NCI-H1694 treated with DMSO at 0.1 percent for 48 hours (cell line): ENCODE measurements at places on chromosomes 5 and 9.

- no peak for DNase-seq
Observed at GRCh38 chr5:28710360-28710759, 1672.0 kb upstream of the CDH9 start.

GRCh38 chr5:106797996-106798395, 872.7 kb downstream of the EFNA5 start:
- no peak for DNase-seq

DNA sequence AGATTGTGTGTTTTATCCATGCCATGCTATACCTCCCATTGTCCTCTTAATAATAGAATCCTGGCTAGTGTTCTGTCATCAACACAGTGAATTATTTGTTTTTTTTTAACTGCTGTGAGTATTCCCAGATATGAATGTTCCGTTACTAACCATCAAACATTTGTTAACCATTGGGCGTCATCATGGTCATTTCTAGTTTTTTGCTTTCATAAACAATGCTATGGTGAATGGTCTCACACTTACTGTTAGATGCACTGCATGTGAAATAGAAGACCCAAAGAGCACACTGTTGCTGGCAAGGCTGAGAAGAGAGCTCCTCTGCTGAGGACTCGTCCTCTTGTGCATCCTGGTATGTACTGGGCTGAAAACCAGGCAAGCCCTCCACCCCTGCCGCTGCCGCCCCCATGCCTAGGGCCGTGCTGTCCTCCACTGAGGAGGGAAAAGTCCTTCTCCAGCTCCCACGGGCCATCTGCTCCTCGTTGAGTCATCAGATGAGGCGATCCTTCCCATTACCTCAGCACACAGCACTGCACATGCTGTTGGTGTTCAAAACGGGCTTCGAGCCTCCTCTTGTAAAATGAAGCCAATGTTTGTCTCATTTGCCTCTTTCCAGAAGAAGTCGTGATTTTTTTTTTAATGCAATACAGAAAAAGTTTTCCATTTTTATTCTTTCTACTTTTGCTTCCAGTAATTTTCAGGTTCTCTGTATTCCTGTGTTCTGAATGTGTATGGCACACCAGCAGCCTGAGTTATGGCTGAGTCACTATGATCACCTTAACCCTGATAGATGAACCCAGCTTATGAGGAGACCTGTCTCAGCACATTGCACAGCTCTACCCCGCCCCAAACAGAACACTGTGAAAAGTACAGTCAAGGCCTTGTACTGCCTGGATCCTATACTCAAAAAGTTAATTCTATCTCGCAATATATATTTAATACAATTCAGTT, 219.0 kb downstream of the AOPEP start:
- peak; percentile 37 for DNase-seq

DNA sequence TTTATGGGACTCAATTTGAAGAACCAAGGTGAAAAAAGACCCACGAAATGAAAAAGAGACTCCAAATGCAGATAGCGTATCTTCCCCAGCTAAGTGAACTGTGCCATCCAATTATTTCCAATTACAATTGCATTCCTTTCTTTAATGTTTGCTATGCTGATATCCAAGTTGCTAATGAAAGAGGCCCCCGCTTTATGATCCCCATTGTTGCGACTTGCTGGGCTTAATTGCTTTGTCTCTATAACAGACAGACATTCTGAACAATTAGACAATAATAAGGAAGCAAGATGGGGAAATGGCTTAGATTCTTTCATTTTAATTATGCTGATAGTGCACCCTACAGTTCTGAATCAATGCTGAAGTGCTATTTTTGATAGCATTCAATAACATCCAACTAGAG, 354.3 kb downstream of the KIF4B start:
- no peak for DNase-seq

DNA sequence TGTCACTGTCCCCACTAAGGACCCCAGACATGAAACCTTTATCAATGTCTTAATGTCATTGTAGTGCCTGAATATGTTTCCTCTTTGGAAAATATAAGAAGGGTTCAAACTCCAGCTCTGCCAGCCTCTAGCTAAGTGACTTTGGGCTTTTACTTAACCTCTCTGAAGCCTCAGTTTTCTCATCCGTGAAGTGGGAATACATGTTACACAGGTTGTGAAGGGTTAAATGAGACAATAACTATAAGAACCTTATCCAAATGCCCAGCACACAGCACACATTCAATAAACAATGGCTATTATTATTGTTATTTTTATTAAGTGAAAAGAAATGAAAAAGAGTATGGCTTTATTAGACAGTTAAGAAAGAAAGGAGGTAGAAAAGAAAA, 15.7 kb upstream of the IGFBPL1 start:
- no peak for DNase-seq

DNA sequence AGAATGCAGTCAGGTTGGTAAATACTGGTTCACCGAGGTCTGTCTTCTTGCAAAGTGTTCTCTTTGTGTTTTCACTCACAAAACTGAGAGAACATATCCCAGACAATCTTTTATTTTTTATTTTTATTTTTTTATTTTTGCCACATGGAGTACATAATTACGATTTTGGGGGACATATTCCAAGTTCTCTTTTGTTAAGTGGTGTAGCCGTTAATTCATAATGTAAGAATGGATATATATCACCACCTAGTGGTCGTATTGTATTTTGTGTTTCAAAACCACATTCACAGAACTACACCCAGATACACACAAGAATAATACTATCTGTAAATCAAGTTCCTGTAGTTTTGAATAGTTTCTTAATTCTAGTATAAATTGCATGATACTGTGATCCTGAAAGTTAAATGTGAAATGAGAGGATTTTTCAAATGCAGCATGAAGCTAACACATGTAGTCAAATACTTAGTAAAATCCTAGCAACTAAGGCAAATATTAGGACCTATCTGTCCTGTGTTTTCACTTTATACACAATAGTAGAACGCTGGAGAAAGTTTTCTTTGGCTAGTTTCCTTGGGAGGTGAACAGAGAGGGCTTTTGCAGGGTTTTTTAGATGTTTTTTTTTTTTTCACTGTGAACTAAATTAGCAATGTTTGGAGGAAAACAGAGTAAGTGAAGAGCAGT, 92.7 kb downstream of the VCAN start:
- DNase-seq: peak; percentile 28

- no peak for DNase-seq
Observed at GRCh38 chr9:2465921-2466460, 155.6 kb upstream of the VLDLR start.

- no peak for DNase-seq
Observed at GRCh38 chr5:149759563-149759962, 29.5 kb downstream of the PPARGC1B start.

DNA sequence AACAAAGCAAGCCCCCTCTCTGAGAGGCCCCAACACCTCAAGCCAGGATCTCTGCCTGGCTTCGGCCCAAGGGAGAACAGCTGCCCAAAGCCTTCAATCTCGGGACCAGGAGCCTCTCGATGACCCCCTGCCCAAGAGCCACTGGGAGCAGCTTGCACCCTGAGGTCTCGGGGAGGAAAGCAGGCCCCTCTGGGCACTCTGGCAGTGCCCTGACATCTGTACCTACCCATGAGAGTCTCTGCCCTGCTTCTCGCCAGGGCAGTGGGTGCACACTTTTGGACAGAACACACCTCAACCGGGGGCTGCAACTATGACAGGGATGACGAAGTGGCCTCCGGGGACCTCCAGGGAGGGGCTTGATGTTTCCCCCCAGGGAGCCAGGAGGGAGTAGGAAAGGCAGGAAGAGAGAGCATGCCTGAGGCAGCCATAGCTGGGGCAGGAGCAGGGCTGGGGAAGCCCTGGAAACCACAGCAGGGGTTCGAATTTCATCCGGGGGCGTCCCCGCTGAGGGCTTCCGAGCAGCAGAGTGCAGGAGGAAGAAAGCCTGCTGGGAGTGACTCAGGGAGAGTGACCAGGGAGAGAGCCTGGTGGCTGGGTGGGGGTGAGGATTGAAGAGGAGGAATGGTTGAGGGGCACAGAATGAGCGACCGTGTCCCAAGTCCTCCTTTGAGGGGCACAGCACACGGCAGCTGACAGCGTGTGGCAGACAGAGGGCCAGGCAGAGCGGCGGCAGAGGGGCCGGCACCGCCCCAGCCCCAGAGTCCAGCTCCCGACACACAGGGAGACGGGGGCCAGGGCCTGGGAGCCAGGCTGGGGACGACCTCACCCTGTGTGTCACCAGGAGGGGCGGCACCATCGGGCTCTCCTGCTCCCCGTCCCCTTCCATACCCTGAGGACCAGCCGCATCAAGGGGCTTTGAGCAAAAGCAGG, 1.8 kb downstream of the LPCAT1 start:
- no peak for DNase-seq

- no peak for DNase-seq
Observed at GRCh38 chr9:18861609-18862544, 171.1 kb downstream of the SAXO1 start.

GRCh38 chr9:35908504-35909125, 675 bp upstream of the SPAAR start:
- DNase-seq: peak; percentile 53

DNA sequence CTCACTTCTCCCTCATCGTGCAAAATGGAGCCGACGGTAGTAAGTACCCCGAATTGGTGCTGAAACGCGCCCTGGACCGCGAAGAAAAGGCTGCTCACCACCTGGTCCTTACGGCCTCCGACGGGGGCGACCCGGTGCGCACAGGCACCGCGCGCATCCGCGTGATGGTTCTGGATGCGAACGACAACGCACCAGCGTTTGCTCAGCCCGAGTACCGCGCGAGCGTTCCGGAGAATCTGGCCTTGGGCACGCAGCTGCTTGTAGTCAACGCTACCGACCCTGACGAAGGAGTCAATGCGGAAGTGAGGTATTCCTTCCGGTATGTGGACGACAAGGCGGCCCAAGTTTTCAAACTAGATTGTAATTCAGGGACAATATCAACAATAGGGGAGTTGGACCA, 979 bp downstream of the PCDHGA12 start:
- DNase-seq: no peak

GRCh38 chr5:144566747-144567420, 396.2 kb downstream of the KCTD16 start:
- DNase-seq: no peak

- peak; percentile 28 for DNase-seq
Observed at GRCh38 chr5:125372694-125373631, 626.5 kb upstream of the ZNF608 start.

DNA sequence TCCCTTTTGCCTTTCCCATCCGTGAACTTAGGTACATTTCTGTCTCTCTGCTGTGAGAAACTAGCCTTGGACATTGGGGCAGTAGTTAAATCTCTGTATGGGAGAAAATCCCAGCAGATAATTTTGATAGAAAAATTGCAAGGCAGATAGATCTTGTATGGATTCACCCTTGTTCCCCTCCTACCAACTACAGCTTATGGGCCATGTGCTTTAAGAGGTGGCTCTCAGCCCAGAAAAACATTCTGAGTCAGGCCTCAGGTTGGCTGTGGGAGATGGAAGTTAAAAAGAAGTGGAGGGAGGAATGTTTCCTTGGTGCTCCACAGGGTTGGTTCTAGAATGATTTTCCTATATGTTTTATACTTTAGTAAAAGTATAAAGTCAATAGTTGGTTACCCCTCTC, 1.4 kb upstream of the KDM3B start:
- no peak for DNase-seq

GRCh38 chr9:74674077-74674476, 176.9 kb downstream of the RORB start:
- DNase-seq: no peak

- DNase-seq: no peak
Observed at GRCh38 chr5:15600035-15600434, 100.1 kb downstream of the FBXL7 start.

GRCh38 chr5:108983461-108984092, 235.9 kb downstream of the FER start:
- DNase-seq: no peak

DNA sequence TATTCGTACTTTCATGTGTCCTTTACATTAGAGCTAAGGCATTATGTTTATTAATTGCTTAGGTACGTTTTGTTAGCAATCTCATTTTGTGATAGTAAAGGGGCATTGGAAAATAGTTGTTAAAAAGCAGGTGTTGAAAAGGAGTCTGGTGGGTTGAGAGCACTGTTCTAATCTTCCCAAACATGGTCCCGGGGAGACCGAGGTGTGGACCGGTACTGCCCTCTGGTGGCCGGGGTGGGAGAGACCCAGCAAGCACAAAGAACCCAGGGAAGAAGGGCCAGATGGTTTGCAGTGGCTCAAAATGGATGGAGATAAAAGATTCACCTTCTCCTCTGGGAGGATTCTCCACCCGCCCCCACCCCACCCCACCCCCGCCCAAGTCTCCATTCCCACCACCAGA, 26.1 kb downstream of the IDNK start:
- DNase-seq: peak; percentile 30

DNA sequence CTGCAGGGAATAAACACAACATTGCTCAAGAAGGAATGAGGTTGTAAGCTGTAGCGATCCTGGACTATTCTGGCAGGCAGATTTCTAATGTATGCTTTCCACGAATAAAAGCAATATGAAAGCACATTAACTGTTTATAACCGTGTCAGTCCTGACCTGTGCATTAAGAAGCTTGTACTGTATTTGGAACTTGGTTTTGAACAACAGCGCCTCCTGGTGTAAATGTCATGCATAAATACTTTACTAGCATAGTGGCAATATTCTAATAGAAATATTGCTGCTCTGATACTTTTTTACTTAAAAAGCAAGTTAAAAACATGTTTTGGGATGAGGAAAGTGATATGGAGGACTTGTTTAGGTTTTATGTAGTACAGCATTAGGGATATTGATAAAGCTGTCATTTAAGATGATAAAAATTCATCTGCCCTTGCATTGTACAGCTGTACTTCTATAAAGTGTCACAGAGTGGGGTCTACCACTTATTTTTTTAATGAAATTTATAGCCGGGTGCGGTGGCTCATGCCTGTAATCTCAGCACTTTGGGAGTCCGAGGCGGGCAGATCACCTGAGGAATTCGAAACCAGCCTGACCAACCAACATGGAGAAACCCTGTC, 70.7 kb upstream of the GNE start:
- DNase-seq: peak; percentile 77

GRCh38 chr9:37550781-37551180, 25.4 kb downstream of the FBXO10 start:
- no peak for DNase-seq

GRCh38 chr9:105198865-105199264, 45.6 kb upstream of the SLC44A1 start:
- no peak for DNase-seq

- no peak for DNase-seq
Observed at GRCh38 chr5:166594567-166594966, 1696.9 kb upstream of the WWC1 start.

GRCh38 chr9:129174102-129174723, 3.8 kb downstream of the IER5L start:
- peak; percentile 60 for DNase-seq
